ENCODE measurements at places on chromosomes 2 and 18.

DNA sequence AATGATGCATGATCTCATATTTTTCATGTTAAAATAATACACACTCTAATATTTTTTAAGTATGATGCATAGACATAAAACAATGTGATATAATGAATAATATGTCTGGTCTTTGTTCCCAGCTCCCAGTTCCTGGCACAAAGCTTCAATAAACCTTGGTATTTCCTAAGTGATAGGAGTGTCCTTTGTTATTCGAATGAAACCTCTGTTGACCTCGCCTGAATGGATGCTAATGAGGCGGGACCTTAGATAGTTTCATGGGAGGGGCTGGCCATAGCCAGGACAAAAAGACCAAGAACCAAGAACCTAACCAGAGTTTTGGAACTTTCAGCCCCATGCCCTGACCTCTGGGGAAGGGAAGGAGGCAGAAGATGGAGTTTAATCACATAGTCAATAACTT, 257.7 kb upstream of the COPS8 start:
- no peak for DNase-seq

GRCh38 chr2:226766352-226767055, 33.1 kb downstream of the IRS1 start:
- DNase-seq = no peak

GRCh38 chr2:127707890-127708648, 6.8 kb downstream of the SFT2D3 start:
- DNase-seq = no peak

- no peak for DNase-seq
These were observed 9.5 kb downstream of the REG1A start for GRCh38 chr2:79129804-79130203.

GRCh38 chr2:21693081-21693480, 569.3 kb downstream of the TDRD15 start:
- no peak for DNase-seq

DNA sequence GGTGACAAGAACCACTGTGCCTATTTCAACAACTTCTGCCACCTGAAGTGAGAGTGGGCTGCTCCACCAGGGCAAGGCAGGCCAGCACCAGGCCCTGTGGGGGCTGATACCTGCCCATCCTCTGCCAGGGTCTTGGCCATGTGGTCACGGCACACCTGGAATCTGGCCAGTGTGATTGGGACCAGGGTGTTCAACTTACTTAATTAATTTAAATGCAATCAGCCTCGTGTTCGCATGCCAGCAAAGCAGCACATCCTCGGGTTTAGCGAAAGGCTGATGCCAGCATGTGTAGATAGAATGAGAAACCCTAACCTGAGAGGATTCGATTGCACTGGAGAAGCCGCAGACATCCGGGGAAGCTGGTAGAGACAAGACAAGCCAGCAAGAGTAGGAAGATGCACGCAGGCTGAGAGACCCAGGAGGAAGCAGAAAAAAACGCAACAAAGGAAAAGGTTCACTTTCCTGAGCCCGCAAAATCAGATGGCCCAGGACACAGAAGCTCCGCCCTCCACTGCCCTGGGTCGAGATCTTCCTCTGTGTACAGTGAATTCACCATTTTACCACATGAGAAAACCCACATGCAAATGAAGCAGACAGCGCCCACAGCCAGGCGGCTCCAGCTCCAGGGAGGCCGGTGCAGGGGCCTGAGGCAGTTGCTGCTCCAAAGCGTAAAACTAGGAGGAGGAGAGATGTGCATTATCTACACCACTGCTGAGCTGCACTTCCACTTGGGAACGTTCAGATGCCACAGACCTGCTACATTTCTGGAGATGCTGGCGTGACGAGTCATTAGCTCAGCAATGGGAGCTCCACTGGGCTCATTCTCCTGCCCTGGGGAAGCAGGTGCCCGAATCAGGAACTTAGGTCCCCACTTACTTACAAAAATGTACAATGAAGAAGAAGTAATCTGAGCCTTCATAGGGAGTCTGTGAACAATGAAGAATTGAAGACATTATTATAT, 92.1 kb downstream of the TMEM18 start:
- DNase-seq = peak; percentile 11

- DNase-seq = no peak
These were observed 335.7 kb upstream of the CDH7 start for GRCh38 chr18:65415098-65415497.

DNA sequence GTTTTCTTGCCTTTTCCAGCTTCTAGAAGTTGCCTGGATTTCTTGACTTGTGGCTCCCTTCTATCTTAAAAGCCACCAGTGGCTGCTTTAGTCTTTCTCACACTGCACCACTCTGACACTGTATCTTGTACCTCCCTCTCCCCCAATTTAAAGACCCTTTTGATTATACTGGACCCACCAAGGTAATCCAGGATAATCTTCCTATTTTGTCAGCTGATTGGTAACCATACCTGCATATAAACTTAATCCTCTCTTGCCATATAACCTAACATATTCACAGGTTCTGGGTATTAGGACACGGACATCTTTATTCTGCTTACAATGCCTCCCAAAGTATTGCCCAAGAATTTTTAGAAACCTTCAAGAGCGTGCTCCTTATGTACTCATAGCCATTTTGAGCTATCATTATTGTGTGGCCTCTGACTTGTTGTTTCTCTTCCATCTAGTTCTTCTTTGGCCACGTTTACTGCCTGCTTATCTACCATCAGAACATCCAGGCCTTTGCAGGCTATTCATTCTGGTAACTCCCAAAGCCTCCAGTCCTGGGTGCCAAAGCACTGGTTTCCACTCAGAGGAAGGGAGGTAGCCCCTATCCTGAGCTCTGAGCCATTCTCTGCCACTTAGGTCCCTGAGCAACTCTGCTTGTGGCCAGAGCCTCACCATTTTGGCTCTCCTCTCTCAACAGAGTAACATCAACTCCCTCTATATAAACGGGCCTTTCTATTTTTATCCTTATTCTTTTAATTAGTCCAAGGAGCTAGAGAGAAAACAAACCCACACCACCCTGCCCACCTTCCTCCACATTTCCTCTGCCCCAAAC, 70.8 kb downstream of the MYO3B start:
- no peak for DNase-seq

DNA sequence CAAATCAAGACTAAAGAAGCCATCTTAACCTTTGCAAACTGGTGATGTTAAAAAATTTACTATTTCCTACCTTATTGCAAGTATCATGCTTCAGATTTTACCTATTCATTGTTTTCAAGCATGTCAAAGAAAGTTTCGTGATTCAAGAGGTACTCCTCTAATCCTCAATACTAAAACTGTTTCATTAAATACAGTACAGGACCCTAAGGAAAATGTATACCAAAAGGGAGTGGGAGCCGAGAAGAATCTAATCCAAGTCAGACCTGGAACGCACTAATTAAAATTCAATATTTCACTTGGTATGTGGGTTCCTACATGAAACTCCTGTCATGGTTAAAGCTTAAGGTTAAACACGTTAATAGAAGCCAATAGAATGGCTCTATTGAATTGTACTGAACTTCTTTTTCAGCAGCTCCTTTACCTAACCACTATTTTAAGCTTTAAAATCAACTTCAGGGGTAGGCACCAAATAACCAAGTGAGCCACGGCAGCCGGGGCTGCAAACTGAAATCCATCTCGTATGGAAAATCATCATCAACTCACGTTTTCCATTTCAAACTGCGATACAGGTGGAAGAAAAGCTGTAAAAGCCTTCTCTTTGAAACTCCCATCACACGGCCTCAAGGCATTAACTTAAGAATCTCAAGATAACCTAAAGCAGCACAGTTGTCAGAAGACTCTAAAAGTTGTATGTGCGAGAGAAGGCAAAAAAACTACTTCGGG, 188.8 kb downstream of the ZEB2 start:
- DNase-seq = no peak

DNA sequence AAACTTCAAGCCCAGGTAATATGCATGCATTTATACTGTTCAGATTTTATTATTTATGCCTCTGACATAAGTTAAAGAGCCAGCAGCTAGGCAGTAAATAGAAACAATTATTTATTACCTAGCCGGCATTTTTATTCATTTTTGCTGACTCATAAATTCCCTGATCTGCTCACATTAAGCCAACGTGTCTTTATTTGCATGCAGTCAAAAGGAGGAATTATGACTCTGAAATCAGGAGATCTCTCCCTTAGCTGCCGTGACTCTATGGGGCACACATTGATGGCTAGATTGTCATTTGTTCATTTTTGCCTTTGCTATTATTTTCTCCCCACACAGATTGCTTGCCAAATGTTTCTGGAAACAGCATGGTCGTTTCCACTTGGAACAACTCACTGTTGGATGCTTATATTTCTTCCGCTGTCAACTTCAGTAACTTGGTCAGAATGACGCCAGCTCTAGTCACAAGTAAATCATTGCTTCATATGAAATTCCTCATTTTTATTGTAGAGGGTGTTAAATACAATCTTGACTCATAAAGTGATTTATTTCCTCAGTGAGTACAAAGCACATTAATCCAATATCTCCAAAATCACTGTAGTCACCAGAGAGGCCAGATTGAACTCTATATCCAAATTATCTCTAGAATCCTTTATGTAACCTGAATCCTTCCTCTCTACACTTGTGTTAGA, 15.9 kb upstream of the ZBTB14 start:
- DNase-seq = no peak

DNA sequence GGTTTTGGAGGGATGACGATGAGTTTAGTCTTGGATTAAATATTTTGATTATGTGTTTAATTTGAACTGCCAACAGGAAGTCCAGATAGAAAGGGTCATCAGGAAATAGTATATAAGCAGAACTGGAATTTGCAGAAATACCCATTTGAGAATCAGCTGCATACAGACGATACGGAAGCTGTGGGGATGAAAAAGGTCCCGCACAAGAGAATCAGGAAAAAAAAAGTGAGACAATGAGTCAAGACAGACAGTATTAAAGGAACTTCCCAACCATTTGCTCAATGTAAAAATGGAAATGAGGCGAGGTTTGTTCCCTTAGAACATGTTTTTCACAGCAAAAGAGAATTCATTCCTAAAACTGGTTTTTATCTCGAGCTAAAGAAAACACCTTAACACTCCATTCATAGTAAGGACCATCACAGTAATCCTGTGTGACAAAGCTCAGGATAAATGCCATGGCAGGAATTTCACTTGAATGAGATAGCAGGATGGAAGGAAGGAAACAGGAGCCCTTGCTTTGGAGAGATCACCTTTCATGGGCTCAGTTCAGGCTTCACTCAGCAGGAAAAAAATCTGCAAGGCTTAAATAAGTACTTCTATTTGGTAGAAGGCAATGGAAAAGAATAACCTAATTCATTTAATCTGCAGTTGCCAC, 29.3 kb downstream of the BCL2 start:
- DNase-seq = no peak

- no peak for DNase-seq
These were observed 4.2 kb upstream of the SP100 start for GRCh38 chr2:230411570-230412370.
